ENCODE measurements at places on chromosomes 11 and 22.

DNA sequence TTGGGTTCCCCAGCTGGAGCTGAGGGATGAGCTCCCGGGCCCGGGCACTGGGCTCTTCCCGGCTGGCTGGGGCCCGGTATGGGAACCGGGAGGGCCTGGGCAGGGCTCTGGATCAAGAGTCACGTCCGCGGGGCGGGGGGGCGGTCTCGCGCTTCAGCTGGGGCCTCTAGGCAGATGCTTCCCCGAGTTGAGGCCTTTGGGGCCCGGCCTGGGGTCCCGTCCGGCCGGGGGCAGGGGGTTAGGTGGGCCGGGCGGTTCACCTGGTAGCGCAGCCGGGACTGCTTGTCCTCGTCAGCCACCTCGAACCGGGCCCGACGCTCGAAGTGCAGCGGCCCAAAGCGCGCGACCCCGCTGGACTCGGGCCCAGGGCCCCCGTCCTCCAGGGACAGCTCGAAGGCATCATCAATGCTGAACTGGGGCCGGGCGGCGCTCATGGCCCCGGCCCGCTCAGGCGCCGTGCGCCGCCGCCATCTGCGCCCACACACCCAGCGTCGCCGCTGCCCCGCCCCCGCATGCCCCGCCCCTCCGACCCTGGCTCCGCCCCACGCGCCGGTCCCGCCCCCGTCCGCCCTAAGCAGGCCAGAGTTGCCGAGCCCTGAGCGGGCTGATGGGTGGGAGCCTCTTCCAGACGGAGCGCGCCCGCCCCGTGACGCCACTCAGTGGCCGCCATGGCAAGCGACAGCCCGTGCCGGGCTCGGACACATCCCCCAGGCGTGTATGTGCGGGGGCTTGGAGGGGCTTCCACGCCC lies at the start of gene TMEM134:
TSS of gene TMEM134 (minus strand) at position 493 of the 749 bp plus-strand sequence. CDS start at position 434, 59 bp downstream.
- DNase-seq, result peak; percentile 64

DNA sequence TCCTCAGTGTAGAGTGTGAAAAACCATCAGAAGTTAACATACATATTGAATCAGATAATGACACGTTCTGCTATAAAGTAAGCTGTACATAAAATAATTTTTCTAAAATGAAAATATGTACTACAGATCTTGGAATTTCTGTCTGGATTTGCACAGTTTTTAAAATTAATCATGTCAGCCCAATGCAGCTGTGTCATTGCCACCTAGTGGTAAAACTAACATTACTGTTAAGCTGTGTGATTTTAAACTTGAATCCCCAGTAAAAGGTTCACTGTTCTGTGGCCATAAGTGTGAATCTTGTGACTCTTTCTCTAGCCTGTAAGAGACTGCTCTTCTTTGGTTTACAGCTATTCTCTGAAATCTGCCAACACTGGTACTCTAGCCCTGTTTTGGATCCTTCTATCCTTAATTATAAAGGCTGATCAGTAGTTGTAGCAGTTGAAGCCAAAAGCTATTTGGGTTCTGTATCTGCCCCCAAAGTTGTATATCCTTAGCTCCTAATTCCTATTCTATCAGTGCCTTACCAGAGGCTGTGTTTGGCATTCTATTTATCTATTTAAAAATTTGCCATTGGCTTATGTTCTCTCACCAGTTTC lies 4.0 kb downstream of the JRKL start:
- peak; percentile 4 for DNase-seq

- no peak for DNase-seq
Observed at GRCh38 chr22:31962387-31963125, 18.2 kb downstream of the YWHAH start.

DNA sequence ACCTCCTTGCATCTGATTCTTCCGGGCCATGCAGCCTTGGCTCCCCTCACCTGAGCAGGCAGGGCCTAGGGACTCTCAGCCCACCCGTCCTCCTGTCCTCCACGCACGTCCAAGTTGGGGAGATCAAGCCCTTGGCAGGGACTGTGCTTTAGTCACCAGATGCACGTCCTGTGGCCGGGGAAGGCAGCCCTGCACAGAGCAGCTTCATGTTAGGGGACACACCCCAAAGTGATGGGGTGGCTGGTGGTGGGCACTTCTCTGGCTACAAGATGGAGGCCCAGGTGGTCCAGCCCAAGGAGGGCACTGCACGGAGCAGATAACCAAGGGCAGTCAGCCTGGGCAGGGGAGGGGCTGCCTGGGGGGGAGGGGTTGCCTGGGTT lies 1.2 kb downstream of the MUC5B start:
- no peak for DNase-seq

- DNase-seq, result peak; percentile 7
Observed at GRCh38 chr11:59918480-59918879, 19.8 kb upstream of the OOSP1 start.

GRCh38 chr11:35781861-35782470 lies 119.4 kb downstream of the TRIM44 start:
- DNase-seq, result no peak

DNA sequence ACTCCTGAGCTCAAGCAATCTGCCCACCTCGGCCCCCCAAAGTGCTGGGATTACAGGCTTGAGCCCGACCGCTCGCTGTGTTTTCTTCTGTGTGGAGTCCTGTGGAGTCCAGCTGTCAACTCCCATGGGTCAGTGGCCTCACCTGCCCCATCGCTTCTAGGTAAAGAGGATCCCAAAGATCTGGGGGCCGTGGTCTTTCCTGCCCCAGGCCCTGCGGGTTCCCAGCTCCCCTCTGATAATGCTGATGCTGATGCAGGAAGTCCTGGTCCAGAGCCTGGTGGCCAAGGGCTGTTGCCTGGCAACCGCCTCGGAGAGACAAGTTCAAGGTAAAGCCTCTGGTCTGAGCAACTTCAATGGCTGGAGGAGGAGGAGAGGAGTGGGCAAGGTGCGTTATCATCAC lies 9.6 kb downstream of the SSTR3 start:
- no peak for DNase-seq
